HCT116 (cell line): ENCODE measurements at places on chromosomes 2 and 18. TPM values are rescaled to one million over a fixed set of nuclear protein-coding genes. Genes with fewer than 3 reads are reported as not detected.

The MC2R gene
- total RNA-seq: not detected

DNA sequence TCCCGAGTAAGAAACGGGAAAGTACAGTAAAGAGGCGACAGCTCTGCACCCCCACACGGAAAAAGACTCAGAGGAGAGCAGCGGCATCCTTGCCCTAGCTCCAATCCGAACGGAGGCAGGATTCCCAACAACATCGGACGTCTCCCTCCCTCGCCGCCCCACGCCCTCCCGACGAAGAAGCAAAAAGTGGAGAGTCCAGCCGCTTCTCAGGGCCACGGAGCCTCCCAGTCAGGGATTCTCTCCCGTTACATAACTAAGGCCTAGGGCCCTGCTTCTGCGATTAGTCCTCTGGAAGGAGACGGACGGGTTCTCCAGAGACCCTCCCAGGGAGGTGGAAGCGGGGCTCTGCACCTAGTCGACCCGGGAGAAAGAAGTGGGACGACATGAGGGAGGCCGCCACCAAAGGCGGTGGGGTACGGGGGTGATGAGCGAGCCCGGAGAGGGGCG is 587 bp downstream of the SUMO1 start:
- DNase-seq: no peak

DNA sequence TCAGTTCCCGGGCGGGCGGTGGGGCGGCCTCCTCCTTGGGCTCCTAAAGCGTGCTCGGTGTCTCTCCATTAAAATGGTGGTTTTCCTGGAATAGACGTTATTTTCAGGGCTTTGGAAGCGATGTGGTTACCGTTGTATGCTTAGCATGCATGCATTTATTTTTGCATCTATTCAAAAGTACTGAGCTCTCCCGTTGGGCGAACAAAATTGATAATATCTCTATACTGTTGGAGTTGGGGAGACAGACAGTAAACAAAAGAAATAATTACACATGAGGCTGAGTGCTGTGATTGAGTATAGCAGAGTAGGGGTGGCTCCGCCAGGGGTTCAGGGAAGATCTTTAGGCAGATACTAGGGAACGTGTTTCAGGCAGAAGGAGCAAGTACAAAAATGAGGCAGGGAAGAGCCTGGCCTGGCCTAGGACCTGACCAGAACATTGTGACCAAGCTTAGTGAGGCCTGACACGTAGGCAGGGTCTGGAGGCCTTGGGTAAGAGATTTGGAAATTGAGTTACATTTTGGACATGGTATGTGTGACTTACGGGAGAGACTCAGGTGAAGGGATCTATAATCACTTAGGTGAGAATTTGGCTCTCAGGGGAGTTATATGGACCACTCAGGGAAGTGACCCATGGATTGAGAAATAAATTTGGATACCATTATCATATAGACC is 674 bp downstream of the NCAPH start:
- DNase-seq: no peak

- DNase-seq: no peak
Observed at GRCh38 chr2:12697617-12698016, 19.1 kb upstream of the TRIB2 start.

- DNase-seq: no peak
Observed at GRCh38 chr18:54109131-54109683, 115.3 kb downstream of the MBD2 start.

DNA sequence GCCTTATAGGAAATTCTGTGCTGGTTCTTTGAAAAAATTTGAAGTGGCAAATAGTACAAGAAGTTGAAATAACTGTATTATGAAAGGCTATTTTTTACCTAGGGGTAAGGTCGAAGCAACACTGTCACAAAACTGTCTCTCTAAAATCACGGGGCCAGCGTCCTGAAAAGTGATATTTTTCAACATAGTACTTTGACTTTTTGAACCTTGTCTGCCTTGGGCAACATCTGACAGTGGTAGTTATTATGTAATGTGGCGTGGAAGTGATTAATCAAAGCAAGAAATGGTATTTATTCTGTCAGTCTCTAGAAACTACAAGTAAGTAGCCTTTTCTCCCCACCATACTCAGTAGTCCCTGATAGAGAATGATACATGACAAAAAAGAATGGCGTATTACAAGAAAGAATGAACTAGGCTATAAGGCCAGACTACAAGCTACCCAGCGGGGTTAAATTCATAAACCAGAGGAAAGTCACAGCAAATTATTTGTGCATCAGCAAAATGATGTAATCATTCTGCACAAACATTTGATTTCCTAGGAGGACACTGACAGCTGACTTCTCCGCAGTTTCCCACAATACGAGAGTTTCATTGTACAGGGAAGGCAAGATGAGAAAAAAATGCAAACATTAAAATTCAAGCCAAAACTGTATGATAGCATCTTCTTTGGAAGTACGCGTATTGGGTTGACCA is 9.8 kb downstream of the GEN1 start:
- DNase-seq: no peak
